ENCODE measurements at places on chromosomes 12 and 14. TPM values are rescaled to one million over a fixed set of nuclear protein-coding genes. Genes with fewer than 3 reads are reported as not detected.
A peak's percentile ranks its signal among the peaks of the same experiment; 100 is the strongest.

The BEST3 gene
- total RNA-seq: not detected

The TEX22 gene
- total RNA-seq: 0.50 TPM

DNA sequence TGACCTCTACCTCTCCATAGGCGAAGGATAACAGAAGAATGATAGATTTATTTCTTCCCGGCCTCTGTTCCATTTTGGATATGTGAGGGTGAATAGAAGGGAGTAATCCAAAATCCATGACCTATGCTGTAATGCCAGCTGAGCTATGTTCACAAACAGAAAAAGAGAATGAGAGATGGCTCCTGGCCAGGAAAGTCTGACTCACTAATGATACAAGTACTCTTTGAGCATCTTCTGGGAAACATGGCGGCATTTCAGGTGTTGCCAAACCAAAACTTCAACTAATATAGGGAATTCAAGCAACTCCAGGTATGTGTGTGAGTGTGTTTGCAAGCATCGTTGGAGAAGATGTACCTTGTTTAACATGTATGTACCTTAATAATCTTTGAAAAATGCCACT, 55.1 kb downstream of the MED13L start:
- peak; percentile 13 for DNase-seq

DNA sequence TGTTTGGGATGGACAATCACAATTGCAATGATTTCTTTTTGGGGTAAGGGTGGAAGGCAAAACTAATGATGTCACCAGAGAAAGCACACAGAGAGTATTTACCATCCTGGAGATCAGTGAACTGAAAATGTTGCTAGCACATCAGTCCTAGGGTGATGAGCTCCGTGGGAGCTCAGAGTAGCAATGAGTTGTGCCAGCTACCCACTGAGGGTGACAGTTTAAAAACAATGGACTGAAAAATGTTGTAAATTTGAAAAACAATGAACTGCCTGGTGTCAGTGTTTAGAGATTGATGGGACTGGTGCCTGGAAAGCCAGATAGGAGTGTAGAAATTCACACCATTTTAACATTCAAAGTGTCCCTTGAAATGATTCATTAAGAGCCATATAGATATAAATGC, 198.5 kb downstream of the ATP23 start:
- no peak for DNase-seq

DNA sequence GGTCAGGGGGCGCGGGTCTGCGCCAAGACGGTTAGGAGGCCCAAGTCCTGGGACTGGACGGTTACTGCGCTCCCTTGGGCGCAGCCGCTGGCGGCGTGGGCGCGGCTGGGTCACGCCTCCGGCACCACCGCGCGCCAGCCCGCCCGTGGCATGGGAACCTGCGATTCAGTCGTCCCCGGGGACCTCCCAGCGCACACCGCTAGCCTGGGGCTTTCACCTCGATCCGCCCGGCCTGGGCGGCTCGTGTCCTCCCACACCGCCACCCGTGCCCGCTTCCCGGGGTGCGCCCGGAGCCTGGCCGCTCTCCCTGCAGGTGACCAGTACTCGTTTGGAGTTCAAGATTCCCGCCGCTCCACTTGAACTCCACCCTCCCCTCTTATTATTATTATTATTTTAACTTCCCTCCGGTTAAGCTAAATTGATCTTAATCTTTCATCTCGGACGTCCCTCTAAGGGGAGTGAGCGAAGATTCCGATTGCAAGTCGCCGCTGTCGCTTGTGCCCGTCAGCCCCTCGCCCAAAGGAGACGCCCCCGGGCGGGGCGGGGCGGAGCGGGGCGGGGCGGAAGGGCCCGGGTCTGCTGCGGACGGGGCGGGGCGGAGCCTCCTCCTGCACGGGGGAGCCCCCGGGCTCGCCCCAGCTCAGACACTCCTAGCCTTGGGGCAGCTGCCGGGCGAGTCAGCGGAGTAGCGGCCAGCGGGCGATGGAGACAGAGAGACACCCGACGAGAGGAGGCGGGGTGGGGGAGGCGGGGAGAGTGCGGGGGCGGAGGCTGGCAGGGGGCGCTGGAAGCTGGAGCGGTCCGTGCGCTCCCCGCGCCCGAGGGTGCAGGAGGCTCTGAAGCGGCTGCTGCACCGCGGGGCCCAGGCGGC, at the start of gene KCNMB4:
KCNMB4 (plus strand) TSS at position 643 of the 871 bp plus-strand sequence. CDS start 445 bp downstream, outside the sequence.
- peak; percentile 18 for DNase-seq

- DNase-seq: no peak
Observed at GRCh38 chr12:105227879-105228278, 8.1 kb downstream of the APPL2 start.

DNA sequence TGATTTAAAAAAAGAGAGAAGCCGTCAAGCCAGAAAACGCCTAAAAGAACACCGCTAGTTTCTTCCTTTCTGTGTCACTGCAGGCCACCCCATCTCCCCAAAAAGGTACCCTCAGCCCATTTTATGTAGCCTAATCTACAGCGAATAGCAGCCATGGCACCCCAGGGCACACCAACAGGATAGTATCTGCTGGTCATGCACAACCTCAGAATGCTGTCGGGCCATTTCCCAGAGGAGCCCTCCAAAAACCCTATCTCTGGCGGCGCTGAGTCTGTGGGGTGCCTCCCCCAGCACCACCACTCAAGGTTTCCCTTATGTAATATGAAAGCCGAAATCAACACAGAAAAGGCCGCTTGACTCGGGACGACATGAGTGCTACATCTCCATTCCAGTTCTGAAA, 98.9 kb downstream of the BCL11B start:
- no peak for DNase-seq

- DNase-seq: no peak
Observed at GRCh38 chr14:36096090-36096489, 80.4 kb downstream of the PTCSC3 start.

DNA sequence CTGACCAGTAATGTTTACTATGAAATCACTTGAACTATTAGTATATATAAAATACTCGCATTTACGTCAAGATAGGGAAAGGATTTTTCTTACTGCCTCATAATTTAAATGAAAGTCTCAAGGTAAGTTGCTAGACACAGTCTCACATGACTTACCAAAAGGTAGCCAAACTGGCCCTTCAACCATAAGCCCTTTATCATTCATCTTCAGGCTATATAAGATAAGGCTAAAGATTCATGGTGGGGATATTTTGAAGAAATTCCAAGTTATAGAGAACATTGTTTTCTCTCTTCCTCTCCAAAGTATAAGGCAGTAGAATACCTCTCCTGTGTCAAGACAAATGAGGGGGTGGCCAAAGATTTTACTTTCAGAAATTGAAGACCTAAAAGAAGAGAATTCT, 23.4 kb downstream of the KIF21A start:
- DNase-seq: no peak

Measured in NCI-H460 (cell line).